ENCODE measurements at places on chromosomes 7 and 10.
A peak's percentile ranks its signal among the peaks of the same experiment; 100 is the strongest.

DNA sequence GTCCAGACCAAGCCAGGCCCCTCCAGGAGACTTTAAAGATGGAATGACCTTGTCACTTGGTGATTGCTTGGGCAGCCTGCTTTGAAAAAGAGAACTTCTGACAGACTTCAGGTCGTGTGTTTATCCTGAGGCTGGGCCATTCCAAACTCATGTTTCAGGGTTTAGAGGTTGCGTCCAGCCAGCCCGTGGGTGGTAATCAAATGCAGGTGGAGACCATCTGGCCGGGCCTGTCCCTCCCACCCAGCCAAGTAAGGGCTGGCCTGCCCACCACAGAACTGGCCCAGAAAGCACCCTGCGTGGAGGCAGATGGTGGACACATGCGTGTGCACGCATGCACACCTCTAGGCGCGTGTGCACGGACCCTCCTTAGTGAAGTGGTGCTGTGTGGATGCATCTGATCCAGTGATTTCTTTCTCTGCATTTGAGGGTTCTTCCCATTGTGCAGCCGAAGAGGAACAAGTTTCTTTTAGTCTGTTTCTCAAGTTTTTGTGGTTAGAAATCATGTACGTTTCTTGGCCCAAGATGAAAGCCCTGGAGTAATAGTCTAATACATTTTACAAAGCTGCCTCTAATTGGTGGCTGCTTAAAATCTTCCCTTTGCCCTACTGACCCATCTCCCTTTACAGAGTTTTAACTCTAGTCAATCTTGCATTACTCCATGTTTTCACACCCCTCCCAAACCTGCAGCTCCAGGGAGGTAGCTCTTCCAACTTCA is 43.0 kb downstream of the SUFU start:
- DNase-seq, result no peak

DNA sequence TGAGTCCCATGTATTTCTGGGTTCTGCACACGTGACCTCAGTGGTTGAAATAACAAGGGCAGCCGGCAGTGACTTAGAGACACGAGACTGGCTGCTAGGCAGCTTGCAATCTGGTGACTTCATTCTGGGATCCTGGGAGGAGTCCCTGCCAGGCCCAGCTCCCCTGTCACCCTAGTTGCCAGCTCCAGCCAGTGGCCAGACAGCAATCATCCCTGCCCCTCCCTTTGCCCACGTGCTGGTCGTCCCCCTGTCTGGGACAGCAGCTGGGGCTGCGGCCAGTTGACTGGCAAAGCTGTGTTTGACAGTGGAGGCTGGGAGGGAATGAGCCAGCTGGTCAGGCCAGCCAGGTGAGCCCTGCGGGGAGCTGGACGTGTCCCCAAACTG is 30.0 kb downstream of the ADGRA1 start:
- DNase-seq, result no peak

DNA sequence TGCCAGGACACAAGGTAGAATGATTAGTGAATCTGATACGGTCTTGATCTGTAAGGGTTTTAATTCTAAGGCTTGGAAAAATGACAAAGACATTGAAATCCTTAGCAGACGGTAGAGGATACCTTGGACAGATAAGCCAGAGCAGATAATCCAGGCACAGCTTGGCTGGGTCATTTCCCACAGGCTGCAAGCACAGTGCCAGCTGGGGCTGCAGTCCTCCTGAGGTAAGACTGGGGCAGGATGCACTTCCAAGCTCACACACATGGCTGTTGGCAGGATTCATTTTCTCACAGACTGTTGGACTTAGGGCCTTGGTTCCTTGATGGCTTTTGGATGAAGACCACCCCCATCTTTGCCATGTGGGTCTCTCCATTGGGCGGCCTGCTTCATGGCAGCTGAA is 63.2 kb upstream of the BMPER start:
- no peak for DNase-seq

DNA sequence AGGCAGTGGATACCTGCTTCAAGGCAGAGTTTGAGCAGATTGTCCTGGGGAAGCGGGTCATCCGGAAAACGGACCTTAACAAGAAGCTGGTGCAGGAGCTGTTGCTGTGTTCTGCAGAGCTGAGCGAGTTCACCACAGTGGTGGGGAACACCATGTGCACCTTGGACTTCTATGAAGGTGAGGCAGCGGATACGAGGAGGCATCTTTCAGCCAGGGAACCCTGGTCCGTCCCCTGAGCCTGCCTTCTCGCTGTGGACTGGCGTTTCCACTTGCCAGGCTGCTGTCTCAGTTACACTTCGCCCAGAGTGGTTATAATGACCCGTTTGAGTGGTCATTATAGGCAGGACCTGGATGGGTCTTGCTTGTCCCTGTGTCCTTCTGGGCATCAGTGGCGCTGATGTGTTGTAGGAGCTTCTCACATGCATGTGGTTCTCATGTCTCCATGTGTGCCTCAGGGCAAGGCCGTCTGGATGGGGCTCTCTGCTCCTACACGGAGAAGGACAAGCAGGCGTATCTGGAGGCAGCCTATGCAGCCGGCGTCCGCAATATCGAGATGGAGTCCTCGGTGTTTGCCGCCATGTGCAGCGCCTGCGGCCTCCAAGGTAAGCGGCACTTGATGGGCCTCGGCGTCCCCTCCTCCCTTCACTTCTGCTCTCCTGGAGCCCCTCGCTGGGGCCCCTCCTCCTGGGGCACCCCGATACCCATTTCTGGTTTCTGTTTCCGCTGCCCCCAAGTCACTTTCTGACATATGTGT is 18.0 kb downstream of the UPP1 start:
- no peak for DNase-seq

- peak; percentile 37 for DNase-seq
Measured at GRCh38 chr10:48931188-48931587, 8.5 kb downstream of the LRRC18 start.

GRCh38 chr7:7002418-7003062 is 176.5 kb upstream of the CCZ1B start:
- DNase-seq, result no peak

GRCh38 chr10:106917452-106918055 is 247.0 kb downstream of the SORCS1 start:
- no peak for DNase-seq

DNA sequence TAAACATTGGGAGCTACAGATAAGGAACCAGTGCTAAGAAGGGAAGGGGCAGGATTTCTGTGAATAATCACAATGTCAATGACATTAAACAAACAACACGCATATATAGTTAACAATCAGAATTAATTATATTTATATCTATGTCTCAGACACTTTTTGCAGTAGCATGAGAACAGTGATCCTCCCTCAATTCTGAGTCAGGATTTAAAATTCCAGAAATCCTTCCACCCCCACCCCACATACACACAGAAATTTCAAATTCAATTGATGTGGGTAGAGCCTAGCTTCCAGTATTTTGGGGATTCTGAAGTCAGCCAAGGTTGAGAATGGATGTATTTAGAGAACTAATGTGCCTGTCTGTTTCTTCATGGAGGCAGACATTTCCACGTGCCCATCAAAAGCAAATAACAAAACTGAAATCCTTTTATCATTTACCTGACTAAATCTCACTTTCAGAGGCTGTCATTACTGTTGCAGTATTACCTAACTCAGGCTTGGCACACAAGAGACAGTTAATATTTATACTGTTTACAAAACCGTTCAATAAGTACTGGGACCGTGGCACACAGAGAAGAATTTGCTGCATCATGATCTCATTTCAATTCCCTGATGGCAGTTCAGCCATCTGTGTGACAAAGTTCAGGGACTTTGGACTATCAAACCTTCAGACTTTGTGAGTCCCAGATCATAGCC is 116.6 kb upstream of the PALS2 start:
- DNase-seq, result no peak

DNA sequence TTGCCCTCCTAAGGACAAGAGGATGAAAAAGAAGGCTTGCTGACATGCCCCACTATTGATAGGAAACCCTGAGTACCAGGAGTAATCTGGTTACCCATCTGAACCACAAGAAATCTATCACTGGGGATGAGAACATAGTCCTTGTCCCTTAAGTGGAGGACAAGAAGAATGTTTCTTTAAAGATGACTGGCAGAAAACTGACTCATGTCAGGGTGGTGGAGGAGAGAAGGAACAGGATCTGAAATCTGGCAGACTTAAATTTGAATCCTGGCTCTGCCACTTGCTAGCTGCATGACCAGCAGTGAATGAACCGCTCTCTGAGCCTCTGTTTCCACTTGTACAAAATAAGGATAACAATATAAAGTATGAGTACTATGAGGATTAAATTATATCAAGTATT is 38.9 kb upstream of the XPNPEP1 start:
- DNase-seq, result no peak

- no peak for DNase-seq
Measured at GRCh38 chr10:31760674-31761081, 168.0 kb downstream of the ARHGAP12 start.

DNA sequence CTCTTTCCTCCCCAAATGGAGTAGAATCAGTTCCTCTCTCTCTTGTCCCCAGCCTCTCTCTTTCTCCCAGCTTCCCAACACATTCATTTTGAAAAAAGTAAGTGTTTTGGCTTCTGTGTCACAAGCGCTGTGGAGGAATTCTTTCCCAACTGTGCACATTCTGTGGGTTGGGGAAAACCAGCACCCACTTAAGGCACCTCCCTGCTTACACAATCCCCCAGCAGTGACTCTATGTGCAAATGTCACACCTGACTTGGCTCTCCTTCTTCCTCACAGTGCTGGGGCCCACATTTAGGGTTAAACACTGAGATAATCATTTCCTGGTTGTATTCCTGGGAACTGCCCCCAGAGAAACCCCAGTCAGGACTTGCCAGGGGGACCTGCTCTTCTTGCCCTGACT is 358.1 kb upstream of the ZNF32 start:
- DNase-seq, result no peak

DNA sequence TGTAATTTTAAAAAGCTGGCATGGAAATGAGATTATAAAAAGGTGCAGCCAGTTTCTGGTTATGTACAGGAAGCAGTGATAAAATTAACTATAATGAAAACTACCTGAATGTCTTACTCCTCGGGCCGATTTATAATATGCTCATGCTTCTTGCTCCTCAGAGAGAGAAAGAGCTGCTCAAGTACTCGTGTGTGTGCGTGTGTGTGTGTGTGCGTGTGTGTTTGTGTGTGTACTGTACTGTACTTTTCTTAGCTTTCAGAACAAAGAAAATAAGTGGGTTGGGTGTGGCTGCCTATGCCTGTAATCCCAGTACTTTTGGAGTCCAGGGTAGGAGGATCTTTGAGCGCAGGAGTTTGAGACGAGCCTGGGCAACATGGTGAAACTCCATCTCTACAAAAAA is 96.6 kb upstream of the NMT2 start:
- DNase-seq, result no peak

GRCh38 chr7:81608748-81609382 is 161.0 kb downstream of the HGF start:
- no peak for DNase-seq

DNA sequence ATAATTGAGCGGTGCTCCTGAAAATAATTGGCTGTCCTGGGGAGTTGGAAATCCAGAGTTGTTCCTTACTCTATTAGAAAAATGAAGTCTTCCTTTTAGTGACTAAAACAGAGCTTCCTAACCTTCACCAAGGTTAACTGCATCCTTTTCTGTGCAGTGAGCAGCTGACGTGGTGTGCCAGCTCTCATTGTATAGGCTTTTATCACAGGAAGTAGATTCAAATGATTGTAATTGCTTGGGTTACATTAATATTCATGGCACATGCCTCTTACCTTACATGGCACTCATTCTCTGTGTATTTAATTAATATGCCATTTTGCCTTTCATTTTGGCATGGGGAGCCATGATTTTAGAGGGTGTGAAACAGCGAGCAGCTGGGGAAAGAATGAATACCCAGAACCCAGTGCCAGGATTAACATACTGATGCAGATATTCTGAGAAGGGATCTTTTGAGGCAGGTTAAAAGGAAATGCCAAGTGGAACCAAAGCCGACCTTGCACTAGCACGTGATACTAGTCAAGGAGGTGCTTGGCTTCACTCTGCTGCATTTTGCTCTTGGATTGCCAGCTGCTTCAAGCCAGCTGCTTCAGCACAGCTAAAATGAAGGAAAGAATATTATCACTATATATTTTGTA is 115.3 kb downstream of the ST7 start:
- no peak for DNase-seq

- DNase-seq, result no peak
Measured at GRCh38 chr7:108044345-108044744, 41.4 kb upstream of the LAMB1 start.

DNA sequence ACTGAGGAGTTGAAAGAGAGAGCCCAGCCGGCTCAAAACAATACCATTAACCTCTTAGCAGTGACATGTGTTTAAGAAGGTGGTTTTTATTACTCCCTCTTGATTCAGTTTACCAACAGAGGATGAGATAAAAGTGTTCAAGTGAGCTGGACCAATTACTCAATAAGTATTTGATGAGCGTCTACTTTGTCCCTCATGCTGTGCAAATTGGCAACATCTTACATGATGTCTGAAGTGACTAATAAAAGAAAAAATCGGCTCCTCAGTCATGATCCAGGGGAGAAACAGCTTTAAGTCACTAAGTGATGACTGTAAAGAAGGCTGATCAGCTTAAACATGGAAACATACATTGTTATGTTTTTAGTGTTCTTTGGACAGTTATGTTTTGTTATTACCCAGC is 7.8 kb downstream of the WNT16 start:
- no peak for DNase-seq

All from activated CD8-positive, alpha-beta memory T cell treated with anti-CD3 and anti-CD28 coated beads, Interleukin-2, amount 10 ng/mL, durations not matched to agents 7 days and 5 days (primary cell).